ENCODE measurements at places on chromosomes 4 and X.
A peak's percentile ranks its signal among the peaks of the same experiment; 100 is the strongest.

- DNase-seq, result no peak
These were observed 201.0 kb downstream of the SPRY1 start for GRCh38 chr4:123597586-123597985.

DNA sequence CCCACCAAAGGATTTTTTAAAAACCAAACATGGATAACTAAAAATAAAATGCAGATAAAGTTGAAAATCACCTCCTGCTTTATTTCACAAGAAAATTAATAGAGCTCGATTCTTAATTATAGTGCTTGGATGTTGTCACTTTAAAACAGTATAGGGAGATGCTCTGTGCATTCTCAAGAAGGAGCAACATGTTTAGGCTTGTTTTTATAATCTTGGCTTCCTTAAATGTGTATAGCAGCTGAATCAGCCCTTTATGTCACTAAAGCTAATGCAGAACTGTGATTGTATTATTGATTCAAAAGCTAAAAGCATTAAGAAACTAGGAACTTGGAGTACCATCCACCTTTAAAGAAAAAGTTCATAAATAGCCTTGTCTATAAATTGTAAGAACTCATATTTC lies 12.9 kb downstream of the UTP3 start:
- DNase-seq, result no peak

DNA sequence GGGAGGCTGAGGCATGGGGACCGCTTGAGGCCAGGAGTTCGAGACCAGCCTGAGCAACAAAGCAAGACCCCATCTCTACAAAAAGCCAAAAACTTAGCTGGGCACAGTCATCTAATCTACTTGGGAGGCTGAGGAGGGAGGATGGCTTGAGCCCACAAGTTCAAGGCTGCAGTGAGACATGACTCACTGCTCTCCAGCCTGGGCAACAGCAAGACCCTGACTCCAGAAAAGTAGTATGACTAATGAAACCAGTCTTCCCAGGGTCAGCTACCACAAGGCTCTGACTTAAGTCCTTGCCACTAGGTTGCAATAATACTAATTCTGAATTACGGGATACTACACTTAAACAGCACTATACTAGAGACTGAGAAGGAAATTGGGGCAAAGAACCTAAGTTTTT lies 33.1 kb downstream of the ERVMER34-1 start:
- DNase-seq, result no peak

DNA sequence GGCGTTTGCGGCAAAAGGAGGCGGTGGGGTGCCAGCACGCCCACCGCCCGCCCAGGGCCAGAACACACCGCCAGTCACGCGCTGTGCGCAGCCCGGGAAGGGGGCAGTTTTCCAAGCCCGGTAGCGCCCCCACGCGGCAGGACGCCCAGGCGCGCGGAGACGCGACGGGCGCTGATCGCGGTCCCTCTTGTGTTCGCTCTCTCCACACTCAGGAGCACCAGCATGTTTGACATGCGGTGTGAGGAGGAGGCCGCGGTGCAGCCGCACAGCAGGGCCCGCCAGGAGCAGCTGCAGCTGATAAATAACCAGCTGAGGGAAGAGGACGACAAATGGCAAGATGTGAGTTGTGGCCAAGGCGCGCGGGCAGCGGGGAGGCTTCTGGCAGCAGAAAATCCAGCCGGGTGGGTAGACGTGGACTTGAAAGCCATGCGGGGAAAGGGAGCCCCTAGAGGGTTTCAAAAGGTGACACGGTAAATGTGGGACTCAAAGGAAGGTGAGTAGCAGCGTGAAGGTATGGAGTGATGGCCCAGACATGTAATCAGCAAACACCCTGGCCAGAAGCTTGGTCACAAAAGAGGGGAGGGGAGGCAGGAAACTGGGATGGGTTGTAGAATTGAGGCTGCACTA lies 104.1 kb downstream of the PHOX2B start:
- no peak for DNase-seq

GRCh38 chr4:49018718-49019295 lies 32.7 kb downstream of the CWH43 start:
- DNase-seq, result no peak

- peak; percentile 12 for DNase-seq
These were observed 1.4 kb downstream of the MAGED1 start for GRCh38 chrX:51894697-51895336.

GRCh38 chr4:10666616-10667015 lies 18.0 kb downstream of the CLNK start:
- no peak for DNase-seq

DNA sequence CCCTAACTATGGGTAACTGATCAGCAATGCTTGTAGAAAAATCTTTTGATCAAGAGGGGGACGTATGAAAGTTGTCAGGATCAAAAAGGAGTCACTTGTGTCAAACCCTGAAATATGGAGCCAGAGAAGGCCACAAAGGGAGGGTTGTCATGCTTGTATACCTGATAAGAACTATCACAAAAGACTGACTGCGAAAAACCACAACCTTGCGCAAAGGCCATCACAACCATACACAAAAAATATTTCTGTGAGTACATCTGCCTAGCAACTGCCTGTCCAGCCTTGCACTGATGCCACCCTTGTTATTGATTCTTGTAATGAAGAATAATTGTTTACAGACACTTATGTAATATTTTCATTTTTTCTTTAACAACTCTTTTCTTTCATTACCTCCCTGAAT lies 22.8 kb upstream of the EIF4E start:
- no peak for DNase-seq

- peak; percentile 67 for DNase-seq
These were observed 4.7 kb downstream of the RIPPLY1 start for GRCh38 chrX:106898462-106898861.

GRCh38 chrX:2921750-2922149 lies 7.4 kb downstream of the ARSD start:
- DNase-seq, result no peak

DNA sequence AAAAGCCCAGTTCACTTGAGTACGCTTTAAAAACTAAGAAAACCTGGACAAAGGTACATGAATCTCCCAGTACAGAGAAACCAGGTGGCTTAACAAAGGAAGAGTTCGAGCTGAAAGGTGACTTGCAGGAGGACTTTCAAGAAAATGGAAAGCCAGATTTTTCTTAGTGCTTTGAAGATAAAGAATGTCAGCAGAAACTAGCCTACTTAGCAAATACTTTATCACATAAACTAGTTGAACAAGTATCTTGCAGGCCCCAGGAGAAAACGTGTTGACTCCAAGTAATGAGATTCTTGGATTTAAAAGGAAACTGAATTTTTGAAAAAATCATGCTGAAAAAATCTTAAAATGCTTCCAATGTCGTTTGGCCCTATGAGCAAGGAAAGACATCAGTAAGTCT lies 26.4 kb downstream of the CDKN2AIP start:
- no peak for DNase-seq

GRCh38 chr4:146059151-146059550 lies 116.4 kb upstream of the LSM6 start:
- DNase-seq, result no peak

GRCh38 chr4:17647927-17648326 lies 33.5 kb downstream of the MED28 start:
- no peak for DNase-seq

GRCh38 chrX:40300286-40300890 lies 202.6 kb upstream of the BCOR start:
- DNase-seq, result no peak

GRCh38 chrX:45824471-45824870 lies 623.8 kb upstream of the DIPK2B start:
- DNase-seq, result peak; percentile 39

GRCh38 chr4:174616661-174617060 lies 94.4 kb upstream of the HPGD start:
- DNase-seq, result no peak

GRCh38 chrX:149283853-149284252 lies 221.3 kb downstream of the IDS start:
- no peak for DNase-seq

- no peak for DNase-seq
These were observed 23.3 kb downstream of the RNF150 start for GRCh38 chr4:141109983-141110382.

DNA sequence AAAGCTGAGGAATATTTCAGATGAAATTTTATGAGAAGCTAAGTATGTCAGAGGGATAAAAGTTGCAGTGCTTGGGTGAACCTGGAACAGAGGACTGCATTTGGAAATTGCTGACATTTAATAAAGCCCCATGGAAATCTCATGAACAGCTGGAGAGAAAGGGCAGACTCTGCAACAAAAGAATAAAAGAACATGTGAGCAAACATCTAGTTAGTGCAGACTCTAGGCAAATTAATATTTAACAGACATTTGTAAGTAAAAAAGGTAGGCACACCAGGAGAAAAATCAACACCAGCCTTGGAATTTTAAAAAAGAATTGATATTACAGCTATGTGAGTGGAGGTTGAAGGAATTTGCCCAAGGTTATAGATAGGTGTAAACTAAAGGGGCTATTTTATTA lies 114.6 kb upstream of the PUDP start:
- DNase-seq, result no peak

GRCh38 chrX:46254641-46255040 lies 290.6 kb downstream of the ZNF674 start:
- no peak for DNase-seq

- DNase-seq, result no peak
These were observed 55.3 kb downstream of the EGF start for GRCh38 chr4:109967798-109968520.

DNA sequence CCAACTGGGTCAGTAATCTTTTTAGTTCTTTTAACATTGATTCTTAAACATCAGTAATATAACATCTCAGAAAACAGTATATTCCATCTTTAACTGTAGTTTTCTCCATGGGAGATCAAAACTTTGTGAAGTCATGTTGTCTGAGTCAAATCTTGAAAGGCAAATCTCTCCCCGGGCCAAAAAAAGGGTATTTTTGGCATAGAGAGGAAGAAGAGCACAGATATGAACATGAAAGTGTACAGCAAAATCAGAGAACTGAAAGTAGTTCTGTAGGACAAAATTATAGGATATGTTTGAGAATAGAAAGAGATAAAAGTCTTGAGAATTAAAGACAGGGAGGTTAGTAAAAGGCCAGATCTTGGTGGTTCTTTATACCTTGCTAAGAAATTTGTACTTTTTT lies 176.4 kb upstream of the GYPA start:
- DNase-seq, result no peak

- DNase-seq, result no peak
These were observed 25.0 kb upstream of the GJB1 start for GRCh38 chrX:71198066-71198465.

GRCh38 chr4:179867300-179867878 lies 2375.8 kb upstream of the TENM3 start:
- DNase-seq, result peak; percentile 76

DNA sequence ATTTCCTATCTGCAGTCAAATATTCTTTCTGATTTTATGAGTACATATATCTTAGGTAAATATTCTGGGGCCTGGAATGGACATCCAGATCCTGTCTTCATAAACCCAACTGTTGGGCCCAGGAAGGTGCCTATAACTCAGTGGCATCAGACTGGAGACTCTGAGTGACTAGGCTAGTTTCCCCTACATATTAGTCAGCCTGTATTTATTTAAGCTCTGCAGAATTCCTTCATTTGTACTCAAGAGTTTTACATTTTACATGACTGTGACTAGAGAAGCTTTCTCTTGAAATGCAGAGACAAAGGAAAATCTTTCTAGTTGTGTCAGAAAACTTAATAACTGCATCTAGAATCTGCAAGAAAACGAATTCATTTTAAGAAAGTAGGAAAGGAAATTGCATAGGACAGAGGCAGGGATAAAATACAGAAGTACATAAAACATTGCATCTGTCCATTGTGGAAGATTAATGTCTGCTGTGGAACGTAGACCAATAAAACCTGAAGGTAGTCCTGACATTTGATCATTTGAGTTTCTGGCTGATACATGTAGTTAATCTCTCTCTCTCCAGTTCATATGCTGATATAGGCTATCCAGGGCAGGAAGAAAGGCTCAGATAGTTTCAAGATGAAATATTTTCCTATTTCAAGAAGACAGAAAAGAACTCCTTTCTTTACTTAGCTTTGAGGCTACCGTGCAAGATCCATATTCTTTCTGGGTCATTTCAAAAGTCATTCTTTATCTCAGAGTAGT lies 78.2 kb downstream of the OPHN1 start:
- DNase-seq, result no peak

DNA sequence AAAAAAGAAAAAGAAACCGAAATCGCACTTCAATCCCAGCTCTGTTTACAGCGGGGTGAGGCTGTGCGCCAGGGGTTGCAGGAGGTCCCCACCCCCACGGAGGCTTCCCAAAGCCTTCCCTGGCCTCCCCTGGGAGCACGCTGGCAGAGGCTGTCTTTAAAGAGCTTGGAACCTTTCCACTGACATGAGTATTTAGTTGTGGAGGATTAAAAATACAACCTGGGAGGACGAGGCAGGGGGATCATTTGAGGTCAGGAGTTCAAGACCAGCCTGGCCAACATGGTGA lies 69.1 kb downstream of the PPP2R2C start:
- no peak for DNase-seq

- no peak for DNase-seq
These were observed 95.8 kb downstream of the MBNL3 start for GRCh38 chrX:132393085-132393484.

GRCh38 chr4:112113864-112114263 lies 31.4 kb upstream of the FAM241A start:
- DNase-seq, result no peak

DNA sequence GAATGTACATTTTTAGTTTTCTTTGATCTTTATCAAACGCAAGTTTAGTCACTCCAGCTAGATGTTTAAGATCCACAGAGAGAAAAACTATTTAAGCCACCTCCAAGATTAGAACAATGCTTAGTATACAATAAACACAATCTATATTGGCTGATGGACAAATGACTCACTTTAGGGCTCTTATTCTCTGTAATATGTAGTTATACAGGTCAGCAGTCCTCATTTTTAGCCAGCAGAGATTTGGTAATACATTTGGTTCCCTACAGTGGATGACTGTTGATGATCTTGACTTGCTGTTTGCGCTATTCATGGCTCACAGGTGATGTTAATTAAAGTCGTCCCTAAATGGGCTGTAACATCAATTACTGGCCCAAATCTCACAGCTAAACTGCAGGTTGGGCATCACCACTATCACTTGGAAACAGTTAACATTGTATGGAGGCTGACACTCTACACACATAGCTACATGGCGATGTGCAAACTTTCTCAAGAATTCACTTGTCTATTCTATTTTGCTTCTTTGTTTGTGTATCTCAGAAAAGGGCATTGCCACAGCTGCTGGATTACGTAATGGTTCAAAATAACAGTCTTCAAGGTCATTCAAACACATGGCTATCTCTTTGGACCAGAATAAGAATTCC lies 11.8 kb upstream of the DTHD1 start:
- DNase-seq, result no peak

- DNase-seq, result peak; percentile 30
These were observed 2108.9 kb upstream of the TENM3 start for GRCh38 chr4:180134091-180134866.

DNA sequence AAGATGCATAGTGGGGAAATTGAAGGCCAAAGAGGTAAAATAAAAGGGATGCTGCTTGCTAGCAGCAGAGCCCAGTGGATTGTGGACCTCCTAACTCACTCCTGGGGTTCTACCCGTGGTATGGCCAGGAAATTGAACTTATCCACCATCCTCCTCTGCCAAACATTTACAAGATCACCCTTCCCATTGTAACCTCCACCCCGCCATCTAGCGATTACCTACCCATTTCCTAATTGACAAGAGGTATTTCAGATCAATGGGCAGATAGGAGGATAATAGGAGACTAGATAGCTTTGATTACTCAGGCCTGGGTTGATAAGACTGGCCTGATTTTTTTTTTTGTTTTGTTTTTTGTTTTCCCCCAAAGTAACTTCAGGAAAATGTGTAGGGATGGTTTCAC lies 67.8 kb downstream of the REPS2 start:
- DNase-seq, result no peak

All from HEK293T (cell line).